ENCODE measurements at places on chromosomes 6 and 20. TPM values are rescaled to one million over a fixed set of nuclear protein-coding genes. Genes with fewer than 3 reads are reported as not detected.
A peak's percentile ranks its signal among the peaks of the same experiment; 100 is the strongest.

Gene GNMT
- 1.8 TPM for total RNA-seq

GRCh38 chr6:147633191-147633590 is 124.7 kb downstream of the SAMD5 start:
- peaks cover 5% of the 10 kb centered on the region for H3K4me1 ChIP-seq
- no peak overlapping the region for H3K27ac ChIP-seq
- no peak for DNase-seq

Gene BPIFB1
- total RNA-seq = not detected

GRCh38 chr6:16519265-16520242 is 241.7 kb downstream of the ATXN1 start:
- DNase-seq = no peak
- H3K27me3 ChIP-seq = no peaks in the 10 kb centered on the region
- H3K4me3 ChIP-seq = no peak overlapping the region

- peaks cover 3% of the 10 kb centered on the region for H3K27me3 ChIP-seq
- H3K4me3 ChIP-seq = no peak overlapping the region
- no peak for DNase-seq
- H3K36me3 ChIP-seq = no peaks in the 10 kb centered on the region
- H3K27ac ChIP-seq = no peak overlapping the region
These were observed 342.1 kb upstream of the NRSN1 start for GRCh38 chr6:23783901-23784300.

DNA sequence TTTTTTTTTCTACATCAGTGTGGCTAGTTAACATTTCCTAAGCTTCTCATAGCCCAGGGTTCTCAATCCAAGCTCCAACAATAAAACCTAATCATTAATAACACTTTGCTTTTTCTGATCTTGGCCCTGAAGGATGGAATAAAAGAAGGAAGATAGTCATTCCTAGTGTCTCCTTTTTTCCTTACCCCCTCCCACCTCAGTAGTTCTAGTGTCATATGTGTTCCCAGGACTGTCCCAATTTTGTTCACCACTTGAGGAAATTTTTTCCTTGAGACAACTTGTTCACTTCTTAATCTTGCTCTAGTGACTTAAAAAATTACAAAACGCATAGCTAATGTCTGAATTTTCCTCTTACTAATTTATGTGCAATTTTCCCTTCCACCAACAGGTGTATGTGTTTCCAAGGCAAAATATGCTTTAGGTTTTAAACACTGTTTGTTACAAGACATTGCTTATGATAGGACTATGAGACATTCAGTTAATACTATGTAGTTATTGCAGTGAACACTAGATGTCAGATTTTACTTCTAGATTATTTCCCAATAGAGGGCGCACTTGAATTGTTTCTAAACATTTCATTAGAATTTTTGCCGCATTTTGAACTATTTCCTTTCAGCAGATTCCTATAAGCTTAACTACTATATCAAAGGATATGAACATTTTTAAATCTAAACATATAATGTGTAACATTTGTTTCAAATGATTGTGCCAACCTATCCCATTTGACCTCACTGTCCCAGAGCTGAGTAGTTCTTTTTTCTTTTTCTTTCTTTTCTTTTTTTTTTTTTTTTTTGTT is 18.5 kb upstream of the C6orf141 start:
- H3K27ac ChIP-seq = no peak overlapping the region
- H3K27me3 ChIP-seq = no peaks in the 10 kb centered on the region
- H3K4me3 ChIP-seq = peak overlapping the region; percentile 7
- H3K36me3 ChIP-seq = no peaks in the 10 kb centered on the region

GRCh38 chr6:35294308-35294945 is 3.2 kb upstream of the DEF6 start:
- no peaks in the 10 kb centered on the region for H3K4me1 ChIP-seq
- DNase-seq = peak; percentile 48
- H3K27ac ChIP-seq = no peak overlapping the region
- H3K36me3 ChIP-seq = peaks cover 16% of the 10 kb centered on the region

GRCh38 chr6:168370310-168370991 is 50.9 kb upstream of the DACT2 start:
- no peak overlapping the region for H3K27ac ChIP-seq
- peak; percentile 78 for DNase-seq

DNA sequence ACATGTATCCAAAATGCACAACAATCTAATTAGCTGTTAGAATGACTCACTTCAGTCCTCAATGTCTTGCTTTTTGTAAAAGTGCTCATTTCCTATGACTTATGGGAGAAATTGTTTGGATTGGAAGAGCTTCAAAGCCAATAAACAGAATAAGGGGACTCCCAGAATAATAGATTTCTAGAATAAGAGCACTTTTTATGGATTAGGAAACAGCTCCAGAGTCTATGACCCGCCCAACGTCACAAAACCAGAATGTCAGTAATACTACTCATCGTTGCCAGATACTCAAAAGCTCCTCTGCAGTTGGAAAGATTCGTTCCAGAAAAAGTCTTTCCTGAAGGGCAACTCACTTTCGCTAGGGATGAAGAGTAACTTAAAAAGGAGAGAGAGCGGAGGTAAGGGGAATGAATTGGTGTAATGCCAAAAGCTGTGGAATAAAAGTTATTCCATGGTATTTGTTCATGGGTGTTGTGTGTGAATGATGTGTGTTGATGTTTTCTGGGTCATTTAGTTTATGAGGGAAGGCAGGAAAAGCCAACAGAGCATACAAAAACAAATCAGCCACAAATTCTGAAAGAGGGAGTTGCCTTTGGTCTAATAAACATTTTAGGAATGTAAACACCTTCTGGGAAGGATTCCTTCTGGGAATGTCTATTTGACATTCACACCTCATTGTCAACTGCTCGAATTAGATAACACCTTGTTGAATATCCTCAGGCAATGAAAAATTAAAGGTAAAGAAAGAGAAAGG is 64.6 kb downstream of the SYNE1 start:
- H3K4me1 ChIP-seq = peaks cover 61% of the 10 kb centered on the region
- no peaks in the 10 kb centered on the region for H3K27me3 ChIP-seq
- peak; percentile 78 for DNase-seq

Gene PDYN
- total RNA-seq = not detected

GRCh38 chr20:8394308-8394945 is 262.4 kb downstream of the PLCB1 start:
- H3K4me3 ChIP-seq = no peak overlapping the region
- no peaks in the 10 kb centered on the region for H3K27me3 ChIP-seq
- H3K4me1 ChIP-seq = peaks cover 4% of the 10 kb centered on the region
- no peak overlapping the region for H3K27ac ChIP-seq

GRCh38 chr6:21872749-21873148 is 279.2 kb downstream of the SOX4 start:
- H3K27me3 ChIP-seq = no peaks in the 10 kb centered on the region
- no peak for DNase-seq
- no peaks in the 10 kb centered on the region for H3K4me1 ChIP-seq
- no peak overlapping the region for H3K4me3 ChIP-seq
- H3K27ac ChIP-seq = no peak overlapping the region

Gene E2F1
- 86.0 TPM for total RNA-seq

GRCh38 chr6:70980727-70981126 is 23.9 kb upstream of the B3GAT2 start:
- no peaks in the 10 kb centered on the region for H3K27me3 ChIP-seq
- DNase-seq = no peak
- H3K36me3 ChIP-seq = no peaks in the 10 kb centered on the region
- H3K27ac ChIP-seq = no peak overlapping the region
- H3K4me1 ChIP-seq = no peaks in the 10 kb centered on the region

All from A673 (cell line).